ENCODE measurements at places on chromosomes 3 and 15.
A peak's percentile ranks its signal among the peaks of the same experiment; 100 is the strongest.

- peak; percentile 43 for DNase-seq
Observed at GRCh38 chr3:157204431-157204830, 44.5 kb upstream of the CCNL1 start.

GRCh38 chr3:195250473-195251251 lies 20.3 kb downstream of the XXYLT1 start:
- DNase-seq = no peak

DNA sequence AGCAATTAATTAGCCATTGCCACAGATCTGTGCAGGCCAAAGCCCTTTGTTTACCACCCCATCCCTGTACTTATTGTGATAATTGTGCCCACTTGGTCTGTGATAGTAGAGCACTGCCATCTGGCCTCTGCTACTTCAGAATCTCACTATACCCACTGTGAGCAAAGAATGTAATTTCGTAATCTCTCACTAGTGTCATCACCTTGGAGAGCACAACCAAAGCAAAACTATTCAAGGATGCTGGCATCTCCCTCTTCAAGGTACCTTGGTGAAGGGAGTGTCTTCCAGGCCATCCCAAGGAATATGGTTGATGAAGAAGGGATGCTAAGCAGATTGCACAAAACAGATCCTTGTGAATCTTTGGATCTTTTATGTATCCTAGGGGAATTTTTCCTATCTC lies 34.7 kb upstream of the NOX5 start:
- DNase-seq = no peak

DNA sequence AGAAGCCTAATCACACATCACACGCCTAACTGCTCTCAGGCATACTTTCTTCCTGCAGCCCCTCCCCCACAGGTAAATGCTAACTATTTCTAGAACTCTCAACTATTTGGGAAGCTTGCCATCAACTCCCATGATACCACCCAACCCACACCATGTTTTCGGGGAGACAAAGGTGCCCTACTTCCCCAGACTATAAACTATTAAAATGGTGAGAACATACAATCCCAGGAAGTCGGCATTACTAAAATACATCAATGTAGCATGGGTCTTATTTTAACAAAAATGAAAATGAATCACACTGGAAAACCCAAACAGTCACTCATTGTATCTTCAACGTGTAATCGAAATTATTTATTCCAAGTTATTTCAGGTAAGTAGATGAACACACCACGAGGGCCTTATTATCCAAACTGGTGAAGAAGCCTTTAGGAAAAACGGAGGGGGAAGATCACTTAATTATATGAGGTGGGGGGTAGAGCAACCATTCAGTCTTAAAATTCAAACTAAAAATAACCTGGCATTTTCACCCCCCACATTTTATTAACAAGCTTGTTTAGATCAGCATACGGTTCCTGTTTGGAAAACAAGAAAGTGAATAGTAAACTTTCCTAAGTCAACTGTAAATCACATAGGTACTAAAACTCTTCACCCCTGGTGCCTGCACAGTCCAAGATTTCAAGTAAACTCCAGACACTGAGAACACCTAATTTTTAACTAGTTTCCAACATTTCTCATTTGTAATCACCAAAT lies 1.9 kb downstream of the TBL1XR1 start:
- no peak for DNase-seq
